NCI-H345 (cell line): ENCODE measurements at places on chromosomes 13 and 19.

DNA sequence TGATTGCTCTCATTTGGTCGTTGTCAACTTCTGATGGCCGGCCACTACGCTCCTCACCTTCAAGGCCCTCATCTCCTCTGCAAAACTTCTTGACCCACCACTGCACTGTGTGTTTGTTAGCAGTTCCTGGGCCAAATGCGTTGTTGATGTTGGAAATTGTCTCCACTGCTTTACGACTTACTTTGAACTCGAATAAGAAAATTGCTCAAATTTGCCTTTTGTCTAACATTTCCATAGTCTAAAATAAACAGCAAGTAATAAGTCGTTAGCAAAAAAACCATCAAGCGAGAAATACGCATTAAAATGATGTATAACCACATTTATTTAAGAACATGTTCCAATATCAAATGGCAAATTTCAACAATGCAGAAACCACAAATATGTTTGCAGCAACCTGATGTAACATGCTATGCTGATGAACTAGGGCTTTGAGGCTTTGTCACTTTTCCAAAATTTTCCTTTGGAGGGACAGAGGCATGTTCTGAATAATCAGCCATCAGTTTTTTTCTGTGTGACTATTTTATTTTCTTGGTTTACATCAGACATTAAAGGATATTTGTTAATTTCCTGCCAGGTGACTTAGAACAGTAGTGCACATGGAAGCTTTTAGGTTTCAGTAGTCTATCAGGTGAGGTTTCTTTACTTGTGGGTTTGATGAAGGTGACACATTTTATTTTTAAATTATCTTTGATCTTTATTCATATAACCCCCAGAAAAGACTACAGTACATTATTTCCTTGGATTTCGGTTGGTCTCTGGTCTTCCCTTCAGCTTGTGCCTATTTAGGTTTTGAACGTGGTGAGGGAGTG is 74.7 kb upstream of the TEX29 start:
- DNase-seq, result no peak

GRCh38 chr13:75694722-75695121 is 58.6 kb downstream of the LMO7 start:
- no peak for DNase-seq

DNA sequence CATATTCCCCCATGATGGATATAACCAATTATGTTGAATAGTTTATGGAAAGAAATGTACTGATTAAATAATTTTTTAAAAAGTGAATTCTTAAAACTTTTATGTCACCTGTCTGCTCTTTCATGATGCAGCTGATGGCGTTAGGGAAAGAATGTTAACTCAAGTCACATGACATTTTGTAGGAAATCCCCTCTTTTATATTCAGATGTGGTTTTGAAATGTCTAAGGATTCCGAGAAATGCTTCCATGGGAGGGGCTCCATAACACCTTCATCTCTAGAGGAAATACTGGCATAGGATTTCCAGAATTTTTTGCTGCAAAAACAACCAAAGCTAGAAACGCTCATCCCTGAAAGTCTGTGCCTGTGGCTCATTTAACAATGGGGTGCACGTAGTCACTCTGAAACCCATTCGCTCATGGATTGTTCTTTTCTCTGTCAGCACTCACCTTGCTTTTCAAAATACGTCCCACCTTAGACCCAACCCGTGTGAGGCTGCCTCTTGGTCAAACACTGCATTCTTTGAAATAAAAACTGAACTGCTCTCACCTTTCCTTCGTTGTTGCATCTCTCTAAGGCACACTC is 288.9 kb downstream of the SHISA2 start:
- DNase-seq, result no peak

- no peak for DNase-seq
These were observed 6.7 kb downstream of the POLR2E start for GRCh38 chr19:1088416-1089010.

DNA sequence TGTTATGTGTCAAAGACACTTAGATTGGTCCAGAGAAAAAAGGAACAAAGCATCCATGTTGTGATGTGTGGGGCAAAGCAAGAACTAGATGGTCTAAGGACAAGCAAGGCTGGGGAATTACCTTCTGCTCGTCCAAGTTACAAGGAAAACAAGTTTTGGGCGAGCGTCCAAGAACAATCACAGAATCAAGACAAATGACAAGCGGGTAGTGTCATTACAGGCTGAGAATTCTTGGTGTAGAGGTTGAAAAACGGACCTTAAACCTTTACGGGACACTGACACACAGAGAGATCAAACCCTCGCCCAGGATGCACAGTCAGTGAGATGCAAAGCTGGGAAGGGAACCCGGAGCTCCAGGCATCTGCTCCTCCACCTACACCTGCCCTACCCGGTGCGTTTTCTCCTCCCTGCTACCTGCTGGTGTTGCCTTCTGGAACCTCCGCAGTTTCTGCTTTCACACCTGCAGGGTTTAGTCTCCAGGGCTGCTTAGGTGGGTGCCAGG is 515 bp upstream of the ZNF324B start:
- no peak for DNase-seq

DNA sequence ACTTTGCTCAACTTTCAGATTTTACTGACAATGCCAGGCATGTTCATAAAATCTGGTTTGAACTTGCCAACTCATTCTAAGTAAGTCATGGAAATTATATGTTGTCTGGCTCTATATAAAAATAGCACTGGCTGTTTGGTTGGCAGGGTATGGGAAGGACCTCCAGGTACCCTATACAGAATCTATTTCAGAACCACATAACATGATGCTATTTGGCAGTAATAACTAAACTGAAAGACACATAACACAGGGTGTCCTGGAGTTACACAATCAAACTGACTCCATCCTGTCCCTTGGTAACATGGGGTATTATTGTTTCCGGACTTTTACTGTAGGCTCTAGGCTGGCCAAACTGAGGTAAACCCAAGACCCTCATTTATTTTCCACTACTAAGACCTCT is 248.8 kb downstream of the RGCC start:
- DNase-seq, result no peak
